ENCODE measurements at places on chromosomes 13 and 19.

- DNase-seq: no peak
Measured at GRCh38 chr13:21557995-21558394, 46.0 kb downstream of the MICU2 start.

DNA sequence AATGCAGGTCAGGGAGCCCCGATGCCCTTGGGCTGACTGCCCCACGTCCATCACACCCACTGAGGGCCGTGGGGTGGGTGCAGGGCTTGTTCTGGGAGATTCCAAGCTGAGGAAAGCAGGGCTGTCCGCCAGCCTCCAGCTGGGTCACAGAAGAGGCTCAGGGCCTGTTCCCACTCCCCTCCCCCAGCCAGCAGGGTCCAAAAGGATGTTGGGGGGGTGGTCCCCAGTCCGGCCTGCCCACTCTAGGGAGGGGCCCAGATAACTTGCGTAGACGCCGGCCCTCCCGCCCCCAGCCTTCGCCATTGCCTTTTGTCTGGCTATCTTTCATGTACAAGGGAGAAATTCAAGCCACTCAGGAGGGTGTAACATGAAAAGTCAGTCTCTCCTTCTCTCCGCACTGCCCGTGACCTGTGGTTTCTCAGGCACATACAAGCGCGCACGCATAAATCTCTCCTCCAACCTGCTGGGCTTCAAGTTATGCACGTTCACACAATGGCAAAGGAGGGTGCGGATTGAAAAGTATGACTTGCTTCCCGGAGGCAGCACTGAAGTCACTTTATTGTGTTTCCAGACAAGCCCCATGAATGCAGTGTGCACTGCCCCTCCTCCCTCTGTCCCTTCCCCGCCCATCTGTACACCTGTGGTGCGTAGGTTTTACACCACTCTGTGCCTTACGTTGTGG lies 20.2 kb downstream of the CARM1 start:
- DNase-seq: no peak

GRCh38 chr13:51818781-51819511 lies 15.0 kb upstream of the DHRS12 start:
- no peak for DNase-seq

DNA sequence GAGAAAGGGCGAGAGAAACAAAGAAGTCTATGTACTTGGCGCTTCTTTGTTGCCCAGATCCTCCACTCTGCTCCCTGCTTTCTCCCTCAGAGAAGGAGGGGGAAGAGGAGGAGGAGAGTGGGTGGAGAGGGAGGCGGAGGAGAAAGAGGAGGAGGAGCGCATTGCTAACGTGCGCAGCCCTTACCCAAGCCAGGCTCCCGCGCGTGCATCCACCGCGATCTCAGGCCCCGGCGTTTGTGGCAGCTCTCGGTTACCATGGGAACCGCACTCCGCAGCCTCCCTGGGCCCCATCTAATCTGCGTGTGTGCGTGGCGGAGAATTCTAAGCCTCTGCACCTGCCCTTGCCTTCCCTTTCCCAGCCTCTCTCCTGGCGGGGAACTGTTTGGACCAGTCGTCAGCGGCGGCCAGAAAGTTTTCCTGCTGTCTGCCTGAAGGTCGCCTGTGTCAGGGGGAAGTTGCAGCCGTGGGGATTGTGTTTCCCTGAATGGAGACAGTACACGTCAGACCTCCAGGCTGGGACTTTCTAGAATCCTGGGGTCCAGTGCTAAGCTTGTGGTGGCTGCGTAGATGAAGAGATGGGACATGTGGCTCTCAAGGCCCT lies at the start of gene ERICH6B:
ERICH6B (minus strand) TSS at position 239 of the 601 bp plus-strand sequence. CDS start 18,734 bp downstream, outside the sequence.
- DNase-seq: no peak

GRCh38 chr13:46303742-46304385 lies 83.2 kb downstream of the RUBCNL start:
- no peak for DNase-seq

DNA sequence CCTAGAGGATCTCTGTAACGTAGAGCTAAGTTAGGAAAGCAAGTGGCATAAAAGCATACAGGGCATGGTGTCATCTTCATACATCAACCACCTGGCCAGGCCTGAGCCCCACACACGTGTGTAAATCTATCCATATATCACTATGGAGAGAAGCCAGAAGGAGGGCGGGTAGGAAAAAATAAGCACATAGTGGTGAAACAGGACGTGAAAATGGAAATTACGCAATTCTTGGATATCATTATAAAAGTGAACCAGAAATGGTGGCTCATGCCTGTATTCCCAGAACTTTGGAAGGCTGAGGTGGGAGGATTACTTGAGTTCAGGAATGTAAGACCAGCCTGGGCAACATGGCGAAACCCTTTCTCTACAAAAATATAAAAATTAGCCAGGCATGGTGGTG lies 43.4 kb downstream of the PDCD5 start:
- no peak for DNase-seq

GRCh38 chr19:14519860-14520407 lies 1.7 kb upstream of the DNAJB1 start:
- DNase-seq: no peak

GRCh38 chr13:27772651-27773425 lies 19.4 kb upstream of the GSX1 start:
- no peak for DNase-seq

GRCh38 chr13:49216334-49216733 lies 3.8 kb upstream of the MLNR start:
- no peak for DNase-seq

GRCh38 chr19:27822336-27822735 lies 1390.6 kb downstream of the UQCRFS1 start:
- no peak for DNase-seq

DNA sequence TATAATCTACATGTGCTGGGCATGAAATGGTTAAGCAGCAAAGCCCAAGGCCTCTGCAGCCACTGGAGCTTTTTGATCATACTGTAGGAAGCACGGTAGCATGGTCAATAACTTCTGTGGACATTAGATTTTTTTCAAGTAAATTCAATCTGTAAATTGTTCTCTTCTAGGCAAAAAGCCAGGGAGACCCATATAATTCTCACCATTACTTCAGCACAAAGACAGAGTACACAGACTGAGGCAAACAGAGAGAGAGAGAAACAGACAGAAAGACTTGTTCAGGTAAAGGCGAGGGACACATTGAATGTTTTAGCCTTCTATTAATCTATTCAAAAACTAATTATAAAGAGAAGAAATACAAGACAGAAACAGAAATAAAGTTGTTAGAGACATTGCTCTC lies 349.4 kb downstream of the RFC3 start:
- no peak for DNase-seq

DNA sequence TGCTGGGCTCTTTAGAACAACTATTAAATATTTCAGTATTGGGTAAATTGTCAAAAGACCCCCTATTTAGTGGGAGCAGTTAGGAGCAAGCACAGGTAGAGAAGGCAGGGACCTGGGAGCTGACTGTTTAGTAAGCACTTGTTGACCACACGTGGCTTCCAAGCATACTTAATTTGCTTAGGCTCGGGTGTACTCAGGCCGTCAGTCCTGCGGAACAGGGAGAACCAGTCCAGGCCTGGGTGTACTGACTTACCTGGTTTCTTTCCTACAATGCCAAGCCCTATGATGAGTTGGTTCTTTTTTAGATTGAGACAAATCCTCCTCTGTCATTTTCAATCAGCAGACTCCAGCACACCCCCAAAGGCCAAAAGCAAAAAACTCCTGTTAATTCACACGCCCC lies 90.0 kb downstream of the WDFY2 start:
- no peak for DNase-seq

DNA sequence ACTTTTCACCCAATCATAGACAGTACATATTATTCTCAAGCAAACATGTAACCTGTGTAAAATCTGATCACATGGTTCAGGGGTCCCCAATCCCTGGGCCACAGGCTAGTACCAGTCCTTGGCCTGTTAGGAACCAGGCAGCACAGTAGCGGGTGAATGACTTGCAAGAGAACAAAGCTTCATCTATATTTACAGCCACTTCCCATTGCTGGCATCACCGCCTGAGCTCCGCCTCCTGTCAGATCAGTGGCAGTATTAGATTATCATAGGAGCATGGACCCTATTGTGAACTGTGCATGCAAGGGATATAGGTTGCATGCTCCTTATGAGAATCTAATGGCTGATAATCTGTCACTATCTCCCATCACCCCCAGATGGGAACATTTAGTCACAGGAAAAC lies 133.1 kb downstream of the MAB21L1 start:
- DNase-seq: no peak

DNA sequence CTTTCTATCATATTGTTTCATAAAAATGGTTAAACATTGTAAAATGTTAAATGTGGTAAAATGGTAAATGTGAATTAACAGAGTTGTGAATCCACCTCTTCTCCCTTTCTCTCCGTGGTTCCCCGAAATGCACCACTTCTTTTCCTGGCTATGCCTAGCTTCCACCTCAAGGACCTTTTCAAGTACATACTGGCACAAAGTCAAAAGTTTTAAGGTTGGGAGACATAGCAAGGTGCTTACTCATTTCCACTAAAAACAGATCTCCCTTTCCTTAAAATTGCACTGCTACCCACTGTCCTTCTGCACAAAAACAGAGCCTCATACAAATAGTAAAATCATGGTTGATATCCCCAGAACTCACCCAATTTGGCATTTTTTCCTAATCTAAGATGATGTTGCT lies 558.2 kb downstream of the SLITRK6 start:
- DNase-seq: no peak

DNA sequence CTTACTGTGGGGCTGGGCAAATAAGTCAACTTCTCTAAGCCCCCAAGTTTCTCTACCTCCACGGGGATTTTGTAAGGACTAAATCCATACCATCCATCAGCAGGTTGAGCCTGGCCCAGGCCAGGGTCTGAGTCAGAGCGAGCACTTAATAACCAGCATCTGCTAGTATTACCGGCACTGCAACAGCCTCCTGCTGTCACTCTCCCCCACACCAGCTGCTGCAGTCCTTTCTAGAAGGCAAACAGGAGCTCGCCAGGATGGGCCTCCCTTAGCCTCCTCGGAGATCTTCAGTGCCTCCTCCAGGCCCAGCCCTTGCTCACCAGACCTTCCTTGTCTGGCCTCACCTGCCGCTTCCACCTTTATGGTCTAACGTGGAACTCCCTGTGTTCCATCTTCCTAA lies 3.2 kb downstream of the NAPA start:
- DNase-seq: peak; percentile 91

DNA sequence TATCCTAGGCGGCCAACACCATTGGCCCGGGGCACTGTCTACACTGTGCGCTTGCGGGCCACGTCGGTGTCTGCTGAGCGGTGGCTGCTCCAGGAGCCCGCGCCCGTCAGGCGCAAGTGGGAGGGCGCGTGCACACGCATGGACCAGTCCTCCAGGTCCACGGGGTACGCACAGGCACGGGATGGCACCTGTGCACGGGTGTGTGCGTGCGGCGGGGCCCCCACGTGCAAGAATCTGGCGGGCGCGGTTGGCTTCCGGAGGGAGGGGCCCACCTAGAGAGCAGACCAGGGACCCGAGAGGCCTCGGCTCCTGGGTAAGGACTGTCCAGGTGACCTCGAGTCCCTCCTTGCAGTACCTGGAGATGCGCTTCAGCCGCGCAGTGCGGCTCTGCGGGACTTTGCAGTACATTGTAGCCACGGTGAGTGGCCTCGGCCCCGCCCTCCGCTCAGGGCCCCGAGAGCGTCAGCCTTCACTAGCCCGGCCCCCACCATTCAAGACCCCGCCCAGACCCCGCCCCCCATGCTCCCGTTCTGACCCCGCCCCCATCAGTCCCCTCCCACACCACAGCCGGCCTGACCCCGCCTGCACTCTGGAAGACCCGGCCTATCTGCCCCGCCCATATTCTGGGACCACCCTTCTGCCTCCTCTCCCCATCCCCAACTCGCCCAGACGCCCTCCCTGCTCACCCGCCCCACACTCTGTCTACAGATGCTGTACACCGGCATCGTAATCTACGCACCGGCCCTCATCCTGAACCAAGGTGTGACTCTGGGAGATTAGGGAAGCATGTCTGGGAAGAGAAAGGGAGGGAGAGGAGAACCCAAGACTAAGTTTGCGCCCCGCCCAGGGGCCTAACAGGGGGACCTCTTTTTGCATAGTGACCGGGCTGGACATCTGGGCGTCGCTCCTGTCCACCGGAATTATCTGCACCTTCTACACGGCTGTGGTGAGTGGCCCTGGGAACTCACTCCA lies 2.3 kb downstream of the SLC5A5 start:
- DNase-seq: no peak

Data from D721Med (cell line).